Activated CD4-positive, alpha-beta T cell treated with anti-CD3 and anti-CD28 coated beads, Interleukin-2, amount 10 ng/mL, durations not matched to agents 24 days and 14 days (primary cell): ENCODE measurements at places on chromosomes 6 and 20.
A peak's percentile ranks its signal among the peaks of the same experiment; 100 is the strongest.

GRCh38 chr6:115133790-115134189 is 791.0 kb upstream of the HS3ST5 start:
- no peak for DNase-seq

- DNase-seq = no peak
Measured at GRCh38 chr6:38617856-38618255, 21.9 kb downstream of the BTBD9 start.

- no peak for DNase-seq
Measured at GRCh38 chr6:140812636-140813035, 1320.1 kb upstream of the GJE1 start.

- DNase-seq = no peak
Measured at GRCh38 chr6:117512056-117512828, 29.8 kb downstream of the DCBLD1 start.

- no peak for DNase-seq
Measured at GRCh38 chr6:15434823-15435380, 189.0 kb downstream of the JARID2 start.

DNA sequence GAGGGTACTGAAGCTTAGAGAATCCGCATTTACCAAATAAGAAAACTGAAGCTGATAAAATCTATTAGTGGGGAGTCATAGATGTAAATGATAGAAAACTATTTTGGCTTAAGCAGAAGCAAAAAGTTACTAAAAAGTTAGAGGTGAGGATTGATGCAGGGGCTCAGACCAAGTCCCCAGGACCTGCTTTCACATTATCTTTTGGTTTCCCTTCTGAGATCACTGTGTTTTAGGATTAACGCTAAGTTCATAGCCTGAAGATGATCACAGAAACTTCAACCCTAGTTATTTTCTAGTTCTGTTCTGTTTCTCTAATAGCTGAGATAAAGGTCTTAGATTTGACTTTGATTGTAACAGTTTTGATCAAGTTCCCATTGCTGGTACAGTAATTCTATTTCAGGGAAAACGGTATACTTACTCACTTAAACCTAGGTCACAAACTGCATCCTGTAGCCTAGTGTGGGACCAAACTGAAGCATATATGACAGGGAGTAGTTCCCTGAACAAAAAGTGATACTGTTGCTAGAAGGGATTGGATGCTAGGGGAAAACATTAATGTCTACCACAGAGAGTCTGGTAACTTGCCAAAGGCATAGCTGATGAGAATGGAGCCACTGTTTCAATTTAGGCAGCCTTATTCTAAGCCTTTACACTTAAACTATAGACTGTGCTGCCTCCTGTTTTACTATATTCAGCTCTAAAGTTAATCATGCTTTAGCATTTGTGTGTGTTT is 13.1 kb downstream of the CYB5R4 start:
- DNase-seq = no peak

- no peak for DNase-seq
Measured at GRCh38 chr20:2773812-2774211, 26.6 kb downstream of the CPXM1 start.

GRCh38 chr20:51966296-51966971 is 164.1 kb upstream of the SALL4 start:
- DNase-seq = peak; percentile 58
